Tibial artery (tissue), 4 donors: ENCODE measurements at places on chromosomes 12 and 14.

DNA sequence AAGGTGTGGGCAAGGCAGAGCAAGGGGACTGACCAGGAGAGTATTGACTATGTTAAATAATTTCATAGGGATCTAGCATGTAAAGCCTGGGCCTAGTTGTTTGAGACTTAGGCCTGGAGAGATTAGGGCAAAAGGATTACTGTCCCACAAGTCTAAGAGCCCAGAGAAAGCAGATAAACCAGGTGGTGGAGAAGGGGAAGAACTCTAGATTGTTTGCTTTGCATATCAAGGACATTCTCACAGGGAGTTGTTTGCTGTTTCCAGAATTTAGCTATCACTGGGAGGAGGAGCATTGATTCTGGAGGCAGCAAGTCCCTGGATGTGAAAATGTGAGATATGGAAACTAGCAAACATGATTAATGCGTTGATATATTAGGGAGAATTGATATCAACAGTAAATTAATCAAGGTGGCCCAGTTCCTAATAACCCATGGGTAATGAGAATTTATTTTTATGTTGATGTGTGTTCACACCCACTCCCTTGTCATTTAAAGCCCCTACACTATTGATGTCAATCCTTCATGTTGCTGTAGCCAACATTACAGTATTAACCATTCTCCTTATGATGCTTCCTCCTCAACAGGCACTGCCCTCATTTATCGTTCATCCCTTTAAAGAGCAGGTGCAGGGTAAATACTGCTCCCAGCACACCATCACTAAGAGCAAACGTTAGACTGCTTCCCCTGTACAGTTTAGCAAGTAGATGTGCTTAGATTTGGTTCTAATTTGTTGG lies 1666.7 kb upstream of the FLRT2 start:
- H3K27ac ChIP-seq = no peak overlapping the region
- H3K4me3 ChIP-seq = no peak overlapping the region
- DNase-seq = no peak
- no peaks in the 10 kb centered on the region for H3K4me1 ChIP-seq
- no peaks in the 10 kb centered on the region for H3K27me3 ChIP-seq
- H3K36me3 ChIP-seq = no peaks in the 10 kb centered on the region

GRCh38 chr12:112741106-112741505 lies 50.4 kb upstream of the RPH3A start:
- no peaks in the 10 kb centered on the region for H3K27me3 ChIP-seq
- H3K27ac ChIP-seq = no peak overlapping the region
- no peak overlapping the region for H3K4me3 ChIP-seq
- no peaks in the 10 kb centered on the region for H3K4me1 ChIP-seq

GRCh38 chr14:92121207-92121669 lies 268 bp downstream of the NDUFB1 start:
- H3K27ac ChIP-seq = peak overlapping the region; percentile 92
- H3K4me3 ChIP-seq = peak overlapping the region; percentile 99
- H3K4me1 ChIP-seq = peaks cover 24% of the 10 kb centered on the region

GRCh38 chr12:92051441-92051840 lies 94.2 kb downstream of the BTG1 start:
- no peaks in the 10 kb centered on the region for H3K4me1 ChIP-seq
- H3K36me3 ChIP-seq = no peaks in the 10 kb centered on the region
- H3K27ac ChIP-seq = no peak overlapping the region
- no peak overlapping the region for H3K4me3 ChIP-seq

DNA sequence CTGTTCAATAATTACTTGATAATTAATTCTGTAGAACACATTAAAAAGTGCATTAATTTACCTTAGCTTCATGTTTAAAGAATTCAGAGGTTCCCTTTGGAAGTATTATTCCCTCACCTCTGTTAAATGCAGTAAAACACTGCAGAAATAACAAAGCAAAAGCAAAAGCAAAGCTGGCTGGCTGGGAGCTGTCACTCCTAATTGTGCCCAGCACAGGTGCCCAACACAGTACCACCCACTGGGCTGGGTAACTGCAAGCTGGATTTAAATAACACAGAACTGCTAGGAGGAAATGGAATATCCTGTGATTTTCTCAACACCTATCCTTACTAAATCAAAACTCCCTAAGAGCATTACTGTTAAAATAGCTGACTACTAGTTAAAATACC lies 72.6 kb downstream of the SLC2A13 start:
- no peak for DNase-seq
- no peaks in the 10 kb centered on the region for H3K27me3 ChIP-seq
- H3K27ac ChIP-seq = no peak overlapping the region
- no peak overlapping the region for H3K4me3 ChIP-seq
- no peaks in the 10 kb centered on the region for H3K36me3 ChIP-seq
- no peaks in the 10 kb centered on the region for H3K4me1 ChIP-seq

DNA sequence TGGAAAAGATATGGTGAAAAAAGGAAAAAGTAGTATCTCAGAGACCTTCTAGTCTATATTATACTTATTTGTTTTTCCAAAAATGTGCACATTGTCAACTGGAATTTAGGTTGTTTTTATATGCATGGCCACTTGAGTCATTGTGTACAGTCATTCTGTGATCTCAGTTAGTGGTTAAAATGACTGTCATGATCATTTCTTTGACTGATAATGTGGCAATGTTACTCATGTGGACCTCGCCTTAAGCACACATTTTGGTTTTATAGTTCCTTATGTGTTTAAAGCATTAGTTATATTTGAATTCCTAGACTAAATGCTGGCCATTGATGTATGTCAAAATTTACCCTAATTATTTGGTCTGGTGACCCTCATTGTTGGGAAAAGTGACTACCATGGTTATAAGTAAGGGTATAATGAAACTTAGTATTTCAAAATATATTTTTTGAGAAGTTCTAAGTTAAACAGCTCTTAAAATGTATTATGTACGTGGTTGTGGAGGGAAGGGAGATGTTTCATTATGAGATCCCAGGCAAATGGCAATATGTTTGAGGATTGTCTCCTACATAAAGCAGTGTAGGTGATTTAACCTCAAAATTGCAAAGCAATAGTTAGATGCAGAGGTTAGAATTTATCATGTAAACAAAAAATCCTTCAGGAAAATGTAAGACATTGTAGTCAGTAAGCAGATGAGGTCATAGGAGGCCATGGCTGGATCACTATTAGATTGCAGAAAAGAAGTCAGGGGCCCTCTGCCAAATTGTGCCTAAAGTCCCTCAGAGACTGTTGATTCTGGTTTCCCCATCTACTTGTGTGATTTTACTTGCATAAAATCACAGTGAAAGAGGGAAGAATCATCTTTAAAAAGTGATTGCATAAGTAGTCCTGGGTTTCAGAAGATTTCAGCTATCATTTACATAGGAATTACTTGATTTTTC lies 17.5 kb downstream of the PNMA1 start:
- H3K4me1 ChIP-seq = no peaks in the 10 kb centered on the region
- H3K4me3 ChIP-seq = no peak overlapping the region
- no peak for DNase-seq

- no peak overlapping the region for H3K27ac ChIP-seq
- no peaks in the 10 kb centered on the region for H3K27me3 ChIP-seq
- H3K4me1 ChIP-seq = peaks cover 24% of the 10 kb centered on the region
- no peak for DNase-seq
- no peaks in the 10 kb centered on the region for H3K36me3 ChIP-seq
- no peak overlapping the region for H3K4me3 ChIP-seq
Observed at GRCh38 chr12:59115526-59115925, 195.2 kb upstream of the LRIG3 start.

DNA sequence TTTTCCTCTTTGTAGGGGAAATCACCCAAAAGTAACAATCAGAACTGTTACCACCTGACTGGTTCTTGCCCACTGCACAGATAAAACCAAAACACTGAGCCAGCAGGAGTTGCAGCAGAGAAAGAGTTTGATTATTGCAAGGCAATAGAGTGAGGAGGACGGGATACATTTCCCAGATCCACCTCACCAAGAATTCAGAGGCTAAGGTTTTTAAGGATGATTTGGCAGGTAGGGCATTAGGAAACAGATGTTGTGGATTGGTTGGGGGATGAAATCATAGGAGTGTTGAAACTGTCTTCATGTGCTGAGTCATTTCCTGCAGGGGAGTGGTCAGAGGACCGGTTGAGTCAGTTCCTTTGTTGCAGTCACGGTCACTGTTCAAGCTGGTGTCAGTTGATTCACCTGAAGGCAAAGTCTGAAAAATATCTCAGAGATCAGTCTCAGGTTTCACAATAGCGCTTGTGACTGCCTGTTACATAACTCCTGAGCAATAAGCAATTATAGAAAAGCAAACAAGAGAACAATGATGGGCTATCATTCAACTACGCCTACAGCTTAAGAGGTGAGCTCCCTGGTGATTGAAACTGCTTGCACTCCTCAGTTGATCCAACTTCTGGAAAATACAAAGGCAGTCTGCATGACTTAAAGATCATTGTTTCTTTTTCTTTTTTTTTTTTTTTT lies 20.3 kb upstream of the AMN1 start:
- no peaks in the 10 kb centered on the region for H3K36me3 ChIP-seq
- no peak overlapping the region for H3K4me3 ChIP-seq
- DNase-seq = peak; percentile 66
- H3K4me1 ChIP-seq = no peaks in the 10 kb centered on the region

DNA sequence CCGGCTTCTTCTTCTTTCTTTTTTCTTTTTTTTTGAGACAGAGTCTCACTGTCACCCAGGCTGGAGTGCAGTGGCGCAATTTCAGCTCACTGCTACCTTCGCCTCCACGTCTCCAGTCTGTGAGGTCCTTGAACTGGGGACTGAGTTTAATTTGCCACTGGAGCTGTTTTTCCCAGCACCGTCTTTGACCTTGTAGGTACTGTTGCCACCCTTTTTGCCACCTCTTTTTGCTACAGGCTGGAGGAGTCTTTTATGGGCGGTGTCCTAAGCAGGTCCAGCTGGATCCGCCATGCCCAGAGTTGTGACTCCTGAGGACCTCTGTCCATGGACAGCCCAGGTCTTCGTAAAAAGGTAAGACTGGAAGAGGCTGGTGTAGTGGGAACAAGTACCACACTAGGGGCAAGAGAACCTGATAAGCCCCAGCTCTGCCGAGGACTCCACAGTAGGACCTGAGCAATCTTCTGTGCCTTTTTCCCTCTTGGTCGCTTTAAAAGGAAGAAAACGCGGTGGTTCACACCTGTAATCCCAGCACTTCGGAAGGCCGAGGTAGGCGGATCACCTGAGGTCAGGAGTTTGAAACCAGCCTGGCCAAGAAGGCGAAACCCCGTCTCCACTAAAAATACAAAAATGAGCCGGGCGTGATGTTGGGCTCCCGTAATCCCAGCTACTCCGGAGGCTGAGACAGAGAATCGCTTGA lies 946 bp downstream of the RNU4-2 start:
- H3K36me3 ChIP-seq = no peaks in the 10 kb centered on the region
- peak; percentile 69 for DNase-seq
- peak overlapping the region; percentile 98 for H3K27ac ChIP-seq
- H3K27me3 ChIP-seq = no peaks in the 10 kb centered on the region
- peaks cover 12% of the 10 kb centered on the region for H3K4me1 ChIP-seq

- no peaks in the 10 kb centered on the region for H3K27me3 ChIP-seq
- H3K36me3 ChIP-seq = no peaks in the 10 kb centered on the region
- no peak overlapping the region for H3K4me3 ChIP-seq
- H3K4me1 ChIP-seq = peaks cover 9% of the 10 kb centered on the region
- DNase-seq = no peak
- no peak overlapping the region for H3K27ac ChIP-seq
Observed at GRCh38 chr12:65188179-65188701, 18.9 kb downstream of the LEMD3 start.

DNA sequence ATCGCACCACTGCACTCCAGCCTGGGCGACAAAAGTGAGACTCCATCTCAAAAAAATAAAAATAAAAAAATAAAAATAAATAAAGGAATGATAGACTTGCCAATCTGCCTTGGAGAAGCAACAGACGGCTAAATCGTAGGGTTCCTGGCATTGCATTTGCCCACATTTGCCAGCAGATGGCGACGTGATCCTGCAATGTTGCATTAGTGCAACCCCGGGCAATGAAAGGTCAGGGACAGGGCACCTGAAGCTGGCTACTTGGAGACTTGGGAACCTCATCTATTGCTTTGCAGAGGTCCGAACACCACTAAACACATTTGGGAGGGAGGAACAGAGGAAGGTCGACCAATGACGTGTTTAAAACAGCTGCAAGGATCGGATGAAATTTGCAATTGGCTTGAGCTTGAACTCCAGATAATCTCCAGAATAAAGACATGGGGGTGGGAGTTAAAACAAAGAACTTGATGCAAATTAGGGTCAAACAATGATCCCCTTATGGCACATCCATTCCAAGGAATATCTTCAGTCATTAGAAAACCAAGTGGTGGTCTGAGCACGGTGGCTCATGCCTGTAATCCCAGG lies 34.6 kb downstream of the SPRING1 start:
- DNase-seq = peak; percentile 75
- H3K27me3 ChIP-seq = no peaks in the 10 kb centered on the region
- no peaks in the 10 kb centered on the region for H3K36me3 ChIP-seq
- H3K4me3 ChIP-seq = no peak overlapping the region
- H3K27ac ChIP-seq = no peak overlapping the region

- no peaks in the 10 kb centered on the region for H3K36me3 ChIP-seq
- H3K27me3 ChIP-seq = no peaks in the 10 kb centered on the region
- H3K4me1 ChIP-seq = peaks cover 6% of the 10 kb centered on the region
- peak; percentile 74 for DNase-seq
Observed at GRCh38 chr12:127677537-127678131, 589.3 kb upstream of the TMEM132C start.

DNA sequence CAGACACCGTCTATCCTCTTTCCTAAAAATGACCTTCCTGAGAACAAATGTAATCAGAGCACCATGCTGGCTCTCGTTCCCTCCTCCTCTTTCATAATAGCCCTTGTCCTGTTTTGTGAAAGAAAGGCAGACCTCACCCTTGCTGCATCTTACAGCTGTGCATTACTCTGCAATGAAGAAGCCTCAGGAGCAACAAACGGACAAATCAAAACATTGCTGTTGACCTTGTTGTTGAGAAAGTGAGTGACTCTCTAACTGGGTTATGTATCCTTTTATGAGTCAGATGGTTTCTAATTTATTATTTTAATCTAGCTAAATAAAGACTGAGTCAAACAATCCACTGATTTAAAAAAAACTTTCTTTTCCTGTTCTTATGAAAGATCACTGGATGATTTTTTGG lies 180.9 kb downstream of the RPS29 start:
- no peaks in the 10 kb centered on the region for H3K4me1 ChIP-seq
- H3K4me3 ChIP-seq = no peak overlapping the region
- H3K27me3 ChIP-seq = no peaks in the 10 kb centered on the region

GRCh38 chr12:642633-643474 lies 20.4 kb downstream of the NINJ2 start:
- H3K4me3 ChIP-seq = peak overlapping the region; percentile 65
- H3K27me3 ChIP-seq = no peaks in the 10 kb centered on the region
- DNase-seq = peak; percentile 62
- H3K27ac ChIP-seq = peak overlapping the region; percentile 99
- no peaks in the 10 kb centered on the region for H3K36me3 ChIP-seq

- no peaks in the 10 kb centered on the region for H3K27me3 ChIP-seq
- no peak overlapping the region for H3K4me3 ChIP-seq
- no peak for DNase-seq
- no peaks in the 10 kb centered on the region for H3K36me3 ChIP-seq
Observed at GRCh38 chr12:101475751-101476305, 692 bp downstream of the SPIC start.

- no peaks in the 10 kb centered on the region for H3K36me3 ChIP-seq
- no peaks in the 10 kb centered on the region for H3K4me1 ChIP-seq
- no peak overlapping the region for H3K27ac ChIP-seq
- H3K27me3 ChIP-seq = no peaks in the 10 kb centered on the region
Observed at GRCh38 chr12:115817389-115817788, 460.1 kb downstream of the MED13L start.

- no peaks in the 10 kb centered on the region for H3K4me1 ChIP-seq
- H3K4me3 ChIP-seq = no peak overlapping the region
- H3K27ac ChIP-seq = no peak overlapping the region
- H3K36me3 ChIP-seq = no peaks in the 10 kb centered on the region
- DNase-seq = no peak
Observed at GRCh38 chr14:93655078-93655750, 133.1 kb downstream of the PRIMA1 start.

GRCh38 chr14:36605506-36605857 lies 23.1 kb upstream of the NKX2-8 start:
- H3K27ac ChIP-seq = no peak overlapping the region
- H3K4me1 ChIP-seq = no peaks in the 10 kb centered on the region
- no peak overlapping the region for H3K4me3 ChIP-seq
- no peak for DNase-seq
- no peaks in the 10 kb centered on the region for H3K36me3 ChIP-seq
